HepG2 (cell line): ENCODE measurements at places on chromosomes 16 and 17.
A peak's percentile ranks its signal among the peaks of the same experiment; 100 is the strongest.

GRCh38 chr16:54687043-54687899, 243.4 kb upstream of the IRX5 start:
- DNase-seq, result no peak

DNA sequence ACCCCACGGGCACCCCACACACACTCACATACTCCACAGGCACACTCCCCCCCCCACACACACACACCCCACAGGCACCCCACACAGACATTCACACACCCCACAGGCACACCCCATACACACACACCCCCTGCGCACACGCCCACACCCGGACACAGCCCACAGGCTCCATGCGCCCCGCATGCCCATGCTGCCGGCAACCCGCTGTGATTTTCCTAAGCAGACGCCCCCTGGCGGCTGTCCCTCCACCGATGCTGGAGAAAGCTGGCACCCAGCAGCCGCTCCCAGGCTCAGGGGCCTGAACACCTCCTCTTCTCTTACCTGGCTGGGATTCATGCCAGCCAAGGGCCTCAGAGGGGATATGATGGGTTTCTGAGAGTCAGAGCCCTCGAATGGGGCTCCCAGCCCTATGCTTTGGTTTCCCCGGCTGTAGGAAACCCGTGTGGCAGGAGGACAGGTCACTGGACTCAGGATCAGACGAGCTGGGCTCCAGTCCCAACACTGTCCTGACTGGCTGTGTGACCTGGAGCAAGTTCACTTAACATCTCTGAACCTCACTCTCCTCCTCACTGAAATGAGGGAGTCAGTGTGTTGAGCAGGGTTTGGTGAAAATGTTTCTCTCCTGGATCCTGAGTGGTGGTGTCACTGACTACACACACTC, 19.6 kb upstream of the TNFRSF13B start:
- peak; percentile 54 for DNase-seq

- DNase-seq, result peak; percentile 88
These were observed 1.2 kb upstream of the YPEL2 start for GRCh38 chr17:59330053-59330942.

DNA sequence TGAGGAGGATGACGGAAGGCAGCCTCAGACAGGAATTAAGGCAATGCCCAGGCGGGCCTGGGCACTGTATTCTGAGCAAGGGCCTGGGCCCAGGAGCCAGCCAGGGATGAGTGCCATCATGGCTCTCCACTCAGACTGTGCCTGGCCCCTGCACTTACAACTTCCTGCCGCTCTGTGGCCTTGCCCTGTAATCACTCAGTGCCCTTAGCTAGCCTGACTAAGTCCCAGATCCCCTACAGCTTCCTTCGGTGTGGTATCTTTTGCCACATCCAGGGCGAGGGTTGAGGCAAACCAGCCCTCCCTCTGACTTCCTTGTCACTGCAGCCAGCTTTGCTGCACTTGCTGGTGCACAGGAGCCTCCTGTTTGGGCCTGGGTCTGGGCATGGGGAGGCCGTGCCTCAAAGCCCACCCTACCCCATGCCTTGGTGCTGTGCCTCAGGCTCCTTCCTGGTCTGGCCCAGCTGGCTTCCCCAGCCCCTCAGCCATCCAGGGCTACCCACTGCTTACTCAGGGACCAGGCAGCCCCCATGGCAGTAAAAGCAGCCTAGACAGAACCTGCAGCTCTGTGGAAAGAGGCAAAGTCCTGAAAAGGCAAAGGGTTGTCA, 9.3 kb downstream of the SLC46A1 start:
- DNase-seq, result no peak
